Stimulated activated CD4-positive, alpha-beta T cell treated with anti-CD3 and anti-CD28 coated beads, Interleukin-1b, Interleukin-23, amount 100 ng/mL, for 48 hours (primary cell): ENCODE measurements at places on chromosomes 3 and 15.
A peak's percentile ranks its signal among the peaks of the same experiment; 100 is the strongest.

- DNase-seq, result no peak
These were observed 1076.8 kb downstream of the TBL1XR1 start for GRCh38 chr3:176120507-176120906.

GRCh38 chr3:107240183-107241091, 136.8 kb upstream of the CCDC54 start:
- peak; percentile 70 for DNase-seq

- DNase-seq, result no peak
These were observed 47.0 kb downstream of the HEG1 start for GRCh38 chr3:125008766-125009165.

- DNase-seq, result peak; percentile 45
These were observed 2.5 kb downstream of the XIRP1 start for GRCh38 chr3:39189959-39190269.

- no peak for DNase-seq
These were observed 146.7 kb upstream of the THBS1 start for GRCh38 chr15:39434163-39434562.

- no peak for DNase-seq
These were observed 24.1 kb upstream of the RASGRP1 start for GRCh38 chr15:38588672-38589071.

- DNase-seq, result no peak
These were observed 70.0 kb downstream of the MEF2A start for GRCh38 chr15:99635794-99636193.

DNA sequence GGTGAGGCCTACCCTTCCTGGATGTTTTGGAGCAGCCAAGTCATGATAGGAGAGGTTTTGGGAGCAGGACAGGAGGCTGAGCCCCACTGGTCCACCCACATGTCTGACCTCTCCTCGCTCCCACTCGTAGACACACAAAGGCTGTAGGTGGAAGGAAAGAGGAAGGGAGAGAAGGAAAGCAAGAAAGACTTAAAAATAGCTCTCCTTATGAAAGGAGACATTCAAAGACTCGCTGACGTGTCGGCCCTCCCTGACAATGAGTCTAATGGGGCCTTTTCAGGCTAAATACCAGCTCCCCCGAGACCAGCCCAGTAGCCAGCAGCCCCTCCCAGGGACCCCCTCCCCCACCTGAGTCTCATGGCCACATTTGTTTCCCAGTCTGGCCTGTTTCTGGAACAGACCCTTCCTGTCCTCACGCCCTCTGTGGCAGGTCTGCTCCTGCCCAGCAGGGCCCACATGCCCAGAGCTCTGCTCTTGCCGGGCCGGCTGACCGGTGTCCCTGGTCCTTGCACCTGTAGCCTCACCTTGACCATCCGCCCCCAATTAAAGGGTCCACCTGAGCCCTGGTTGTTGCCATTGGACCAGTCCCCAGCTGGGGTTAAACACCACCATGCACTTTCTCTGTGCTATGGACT, 49.3 kb downstream of the FGD5 start:
- DNase-seq, result no peak

GRCh38 chr15:28167042-28167441, 67.9 kb upstream of the OCA2 start:
- DNase-seq, result no peak

DNA sequence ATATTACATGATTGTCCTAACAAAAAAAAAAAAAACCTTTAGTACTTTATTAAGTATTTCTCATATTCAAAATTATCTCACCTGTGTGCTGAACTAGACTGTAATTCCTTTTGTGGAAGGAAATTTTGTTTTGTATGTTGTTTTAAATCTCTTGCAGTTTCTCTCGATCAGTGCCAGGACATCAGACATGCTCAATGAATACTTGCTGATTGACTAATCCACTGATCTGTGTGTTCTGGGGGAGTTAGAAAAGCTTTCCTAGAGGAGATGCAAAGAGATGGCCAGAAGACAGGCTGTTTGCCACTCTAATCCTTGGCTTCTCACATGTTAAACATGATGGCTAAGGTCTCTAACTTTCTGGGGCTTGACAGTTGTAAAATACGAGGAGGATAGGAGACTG, 233.3 kb upstream of the NR2E3 start:
- DNase-seq, result no peak

DNA sequence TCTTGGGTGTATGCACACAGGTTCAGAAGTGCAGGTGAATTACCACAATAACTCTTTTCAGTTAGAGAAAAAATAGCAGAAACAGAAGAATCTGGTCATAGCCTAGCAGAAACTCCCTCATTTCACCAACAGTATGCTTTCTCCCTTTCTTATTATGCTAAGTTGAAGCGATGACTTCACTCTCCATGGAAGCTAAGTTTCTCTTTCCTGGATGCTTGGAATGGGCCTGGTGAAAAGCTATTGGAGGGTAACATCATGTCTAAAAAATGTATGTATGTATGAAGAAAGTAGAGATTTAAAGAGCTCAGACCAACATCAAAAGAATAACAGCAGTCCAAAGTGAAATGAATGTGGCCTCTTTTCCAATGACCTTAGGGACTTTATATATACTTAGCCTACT, 145.5 kb downstream of the TIGIT start:
- no peak for DNase-seq

GRCh38 chr3:46719735-46720271, 2.1 kb upstream of the PRSS50 start:
- DNase-seq, result no peak
